ENCODE measurements at places on chromosomes 2 and 18.
A peak's percentile ranks its signal among the peaks of the same experiment; 100 is the strongest.

DNA sequence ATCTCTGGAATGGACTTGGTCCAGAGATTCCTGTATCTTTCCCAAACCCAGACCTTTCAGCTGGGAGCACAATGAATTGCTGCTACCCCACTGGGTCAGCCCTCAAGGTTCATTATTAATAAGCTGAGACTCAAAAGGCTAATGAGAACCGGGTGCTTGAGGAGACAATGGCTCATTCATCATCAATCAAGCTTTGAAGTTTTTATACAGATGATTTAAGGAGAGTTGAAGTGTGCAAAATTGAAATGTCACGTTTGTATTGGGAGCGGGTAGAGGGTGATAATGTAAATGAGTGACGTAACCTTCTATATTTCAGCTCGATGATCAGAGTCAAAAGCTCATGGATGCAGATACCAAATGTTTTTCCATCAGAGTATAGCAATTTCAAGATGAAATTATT is 744.9 kb downstream of the ERBB4 start:
- no peak for DNase-seq

GRCh38 chr18:63131959-63132818 is 187.4 kb downstream of the BCL2 start:
- no peak for DNase-seq

DNA sequence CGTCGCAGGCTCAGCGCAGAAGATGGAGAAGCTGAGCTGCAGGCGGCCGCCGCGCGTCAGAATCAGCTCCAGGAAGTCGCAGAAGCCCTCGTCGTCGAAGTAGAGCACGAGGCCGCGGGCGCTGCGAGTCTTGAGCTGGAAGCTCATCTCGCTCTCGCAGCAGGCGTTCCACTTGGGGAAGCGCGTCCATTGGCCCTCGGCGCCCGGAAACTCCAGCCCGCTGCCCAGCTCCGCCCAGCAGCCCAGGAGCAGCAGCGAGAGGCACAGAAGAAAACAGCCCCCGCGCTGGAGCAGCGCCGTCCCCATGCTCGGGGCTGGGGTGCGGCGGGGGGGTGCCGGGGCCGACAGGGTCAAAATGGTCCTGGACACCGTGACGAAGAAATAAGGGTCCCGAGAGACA is 4.0 kb downstream of the NRXN1 start:
- no peak for DNase-seq

DNA sequence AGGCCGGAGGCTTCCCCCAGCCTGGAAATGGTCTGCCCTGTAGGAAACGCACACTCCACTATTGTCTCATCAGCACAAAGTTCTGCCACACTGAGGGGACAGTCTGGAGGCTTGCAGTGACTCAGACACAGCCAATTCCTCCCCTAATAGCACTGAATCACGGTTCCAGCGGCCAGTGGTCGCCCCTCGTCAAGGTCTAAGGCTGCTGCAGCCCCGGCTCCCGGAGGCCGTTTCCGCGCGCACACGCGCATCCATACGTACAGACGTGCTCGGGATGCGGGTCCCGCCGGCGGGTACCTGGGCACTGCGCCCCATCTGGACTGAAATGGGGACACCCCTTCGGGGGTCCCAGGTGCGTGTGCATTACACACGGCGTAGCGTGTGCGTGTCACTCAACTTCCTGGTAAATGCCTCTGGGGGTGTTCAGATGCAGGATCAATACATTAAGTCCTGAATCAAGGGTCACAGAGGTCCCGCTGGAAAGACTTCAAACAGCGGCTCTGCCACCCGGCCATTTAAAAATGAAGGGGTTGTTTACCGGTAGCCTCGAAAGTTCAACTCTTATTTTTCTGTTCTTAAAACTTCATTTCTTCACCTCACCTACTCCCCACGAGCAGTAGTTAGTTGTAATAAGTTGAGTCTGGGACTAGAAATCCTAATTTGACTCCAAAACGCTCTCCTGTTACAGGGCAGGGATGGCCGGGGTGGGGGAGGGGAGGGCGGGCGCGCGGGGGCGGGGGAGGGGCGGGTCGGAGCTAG is 572 bp upstream of the ZNF516 start:
- peak; percentile 32 for DNase-seq

GRCh38 chr2:238069877-238070276 is 9.1 kb downstream of the SCLY start:
- DNase-seq: no peak

DNA sequence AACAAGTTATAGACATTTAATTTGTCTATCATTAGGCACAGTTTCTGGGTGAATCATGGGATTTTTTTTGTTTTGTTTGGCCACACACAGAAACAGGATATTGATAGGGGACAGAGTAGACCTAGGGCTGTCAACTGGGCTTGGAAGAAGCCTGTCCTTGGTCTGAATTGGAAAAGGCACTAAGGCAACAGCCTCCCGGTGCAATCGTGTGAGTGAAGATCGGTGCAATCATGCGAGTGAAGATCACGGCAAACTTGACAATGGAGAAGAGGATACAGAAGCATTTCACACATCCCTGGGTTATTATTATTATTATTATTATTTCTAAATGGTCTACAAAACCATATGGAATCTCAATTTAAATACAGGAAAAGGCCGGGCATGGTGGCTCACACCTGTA is 94.5 kb downstream of the ACKR3 start:
- no peak for DNase-seq

DNA sequence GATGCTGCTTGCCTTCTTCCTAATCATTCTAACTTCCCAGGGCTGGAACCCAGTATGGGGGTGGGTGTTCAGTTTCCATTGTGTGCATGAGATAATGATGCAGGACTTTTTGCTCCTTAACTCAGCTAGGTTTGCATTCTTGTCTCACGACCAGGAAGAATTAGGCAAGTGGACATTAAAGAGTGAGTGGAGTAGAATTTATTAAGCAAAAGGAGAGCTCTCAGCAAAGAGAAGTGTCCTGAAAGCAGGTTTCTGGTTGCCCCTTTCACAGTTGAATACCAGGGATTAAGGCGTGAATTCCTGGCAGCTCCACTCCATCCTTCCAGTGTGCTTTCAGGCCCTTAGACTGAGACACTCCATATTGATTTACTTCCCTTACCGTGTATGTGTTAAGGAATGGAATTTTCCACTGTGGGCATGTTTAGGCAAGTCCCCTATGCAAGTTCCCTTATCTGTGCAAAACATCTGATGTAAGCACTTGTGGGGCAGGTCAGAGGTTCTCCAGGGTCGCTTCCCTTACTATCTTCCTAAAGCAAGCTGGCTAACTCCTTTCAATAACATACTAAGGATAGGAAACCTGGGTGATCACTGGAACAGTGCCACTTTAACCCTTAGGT is 126.5 kb downstream of the GPR39 start:
- DNase-seq: no peak

DNA sequence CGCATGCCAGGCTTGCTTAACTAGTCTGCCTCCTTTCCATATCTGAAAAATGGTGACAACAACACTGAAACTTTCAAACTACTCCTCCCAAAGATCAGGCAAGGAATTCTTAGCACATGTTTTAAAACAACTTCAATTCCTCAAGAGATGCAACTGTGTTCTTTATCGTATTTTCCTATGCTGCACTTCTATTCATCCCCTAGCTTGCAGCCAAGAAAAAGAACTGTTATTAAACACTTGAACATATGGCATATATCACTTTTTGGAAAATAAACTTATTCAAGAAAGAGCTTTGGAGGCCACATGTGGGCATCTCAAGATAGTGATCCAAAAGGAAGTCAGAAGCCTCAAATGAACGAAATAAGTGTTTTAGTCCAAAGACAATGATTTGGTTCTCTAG is 75.6 kb upstream of the STAM2 start:
- DNase-seq: no peak

DNA sequence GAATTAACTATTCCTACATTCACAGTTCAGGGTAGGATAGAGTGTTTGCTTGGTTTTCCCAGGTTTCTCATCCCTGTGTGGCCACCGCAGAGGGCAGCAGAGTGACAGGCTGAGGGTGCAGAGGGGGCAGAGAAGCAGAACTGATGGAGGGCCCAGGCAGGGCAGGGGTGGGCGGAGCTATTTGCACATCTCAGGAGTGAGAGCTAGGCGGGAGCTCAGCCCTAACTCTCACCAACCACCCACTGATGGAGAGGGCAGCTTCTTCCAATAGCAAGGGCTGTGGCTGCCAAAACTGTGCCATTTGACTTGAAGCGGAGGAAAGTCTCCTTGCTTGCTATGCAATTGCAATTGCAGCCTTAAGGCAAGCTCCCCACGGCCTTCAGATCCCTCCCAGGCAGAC is 12.0 kb upstream of the DARS1 start:
- no peak for DNase-seq

- no peak for DNase-seq
Observed at GRCh38 chr2:71711133-71711855, 257.9 kb downstream of the DYSF start.

DNA sequence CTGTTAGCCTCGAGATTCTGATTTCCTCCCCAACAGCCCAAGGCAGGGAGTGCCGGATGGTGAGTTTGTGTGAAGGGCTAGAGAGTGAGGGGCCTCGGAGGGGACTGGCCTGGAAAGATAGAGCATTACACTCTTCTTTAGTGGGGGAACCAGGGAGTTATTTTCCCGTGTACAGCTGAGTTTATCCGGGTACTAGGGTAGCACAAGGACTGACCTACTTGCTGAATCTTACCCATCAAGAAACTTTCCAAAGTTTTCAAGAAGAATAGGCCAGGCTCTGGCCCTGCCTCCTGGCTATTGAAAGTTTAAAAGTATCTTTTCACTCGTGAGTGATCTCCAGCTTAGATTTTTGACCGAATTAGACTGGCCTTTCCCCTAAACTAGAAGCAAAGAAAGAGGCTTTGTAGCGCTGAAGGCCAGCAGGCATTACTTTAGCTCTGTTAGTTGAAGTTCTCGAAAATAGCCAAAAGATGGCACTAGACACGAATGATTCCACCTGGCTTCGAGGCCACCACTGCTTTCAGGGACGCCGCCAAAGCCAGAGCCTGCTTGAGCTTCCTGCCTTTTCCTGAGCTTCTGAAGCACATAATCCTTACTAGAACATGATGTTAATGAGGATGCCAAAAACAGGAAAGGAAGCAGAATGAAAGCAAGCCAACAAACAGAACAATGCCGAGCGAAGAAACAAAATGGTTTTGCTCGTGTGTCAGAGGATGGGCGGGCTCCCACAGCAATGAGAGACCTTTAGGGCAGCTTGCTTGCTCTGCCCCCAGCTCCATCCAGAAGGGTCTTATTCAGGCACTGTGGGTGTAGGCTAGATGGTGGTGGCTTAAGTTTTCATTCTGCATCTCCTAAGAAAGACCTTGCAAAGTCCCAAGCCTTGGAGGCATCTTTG is 55.8 kb downstream of the TSN start:
- no peak for DNase-seq

DNA sequence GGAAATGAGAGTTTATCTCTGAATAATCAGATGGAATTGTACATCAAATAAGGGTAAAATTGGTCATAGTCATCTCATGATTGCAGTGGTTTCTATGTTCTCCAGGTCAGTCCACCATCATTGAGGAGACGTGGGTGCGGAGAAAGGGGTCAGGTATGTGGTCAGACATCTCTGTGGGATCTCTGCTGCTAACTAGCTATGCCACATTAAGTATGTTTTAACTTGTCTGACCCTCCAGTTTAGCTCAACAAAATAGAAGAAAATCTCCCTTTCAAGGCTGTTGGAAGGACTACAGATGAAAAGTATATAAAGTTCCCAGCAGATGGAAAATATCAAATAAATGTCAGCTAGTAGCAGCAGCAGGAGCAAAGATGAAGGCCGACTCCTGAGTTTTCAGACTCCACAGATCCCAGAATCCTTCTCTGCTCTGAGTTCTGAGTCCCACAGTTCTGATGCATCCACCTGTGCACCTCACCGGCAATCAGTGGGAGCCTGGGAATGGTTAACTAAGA is 106.6 kb upstream of the CYP1B1 start:
- DNase-seq: no peak

DNA sequence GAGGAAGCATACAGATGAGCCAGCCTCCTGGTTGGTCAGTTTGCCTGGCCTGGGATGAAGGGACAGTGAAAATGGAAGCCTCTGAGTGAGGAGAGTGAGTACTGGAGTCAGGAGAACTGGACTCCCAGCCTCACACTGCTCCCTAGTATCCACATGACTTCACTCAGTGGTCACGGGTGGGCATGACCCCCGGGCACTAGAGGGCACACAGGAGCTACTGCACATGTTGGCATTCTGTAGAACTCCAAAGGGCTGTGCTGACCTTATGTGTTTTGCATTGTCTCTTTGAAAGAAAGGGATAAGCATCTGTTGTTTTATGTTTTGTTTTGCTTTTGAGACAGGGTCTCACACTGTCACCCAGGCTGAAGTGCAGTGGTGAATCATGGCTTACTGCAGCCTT is 23.7 kb downstream of the NCAPH start:
- peak; percentile 57 for DNase-seq
